Activated naive CD4-positive, alpha-beta T cell treated with Interleukin-2 at 50 U/mL for 16 hours (primary cell): ENCODE measurements at places on chromosomes 3 and 15.

GRCh38 chr15:100903168-100903554 is 16.0 kb upstream of the LRRK1 start:
- no peak for DNase-seq

DNA sequence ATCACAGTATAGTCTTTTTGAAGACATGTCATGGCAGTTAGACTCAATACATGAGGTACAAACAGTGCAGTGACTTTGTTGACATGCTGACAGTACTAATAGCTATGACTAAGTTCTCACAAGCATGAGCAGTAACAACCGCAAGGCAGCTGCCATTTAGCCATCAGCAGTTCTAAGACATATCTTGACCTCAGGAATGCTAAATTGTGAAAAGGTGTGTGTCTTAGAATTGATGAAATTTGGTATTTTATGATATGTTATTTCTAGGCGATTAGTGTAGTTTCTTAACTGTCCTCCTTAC is 60.7 kb upstream of the FURIN start:
- DNase-seq: no peak

DNA sequence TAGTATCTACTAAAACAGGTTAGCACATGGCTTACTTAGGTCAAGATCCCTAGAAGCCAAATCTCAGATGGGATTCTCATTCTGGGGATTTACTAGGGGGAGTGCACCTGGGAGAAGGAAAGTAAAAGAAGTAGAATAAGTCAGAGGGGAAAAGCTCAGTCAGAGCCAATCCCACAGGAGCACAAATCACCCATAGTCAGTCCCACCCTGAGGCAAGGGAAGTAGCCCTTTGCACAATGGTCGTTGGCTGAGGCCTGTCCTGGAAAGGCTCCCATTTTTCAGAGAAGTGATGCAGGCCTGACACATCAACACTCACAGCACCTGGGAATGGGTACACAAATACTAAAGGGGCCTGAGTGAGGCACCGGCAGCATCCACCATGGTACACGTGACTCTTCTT is 39.8 kb downstream of the SST start:
- no peak for DNase-seq

DNA sequence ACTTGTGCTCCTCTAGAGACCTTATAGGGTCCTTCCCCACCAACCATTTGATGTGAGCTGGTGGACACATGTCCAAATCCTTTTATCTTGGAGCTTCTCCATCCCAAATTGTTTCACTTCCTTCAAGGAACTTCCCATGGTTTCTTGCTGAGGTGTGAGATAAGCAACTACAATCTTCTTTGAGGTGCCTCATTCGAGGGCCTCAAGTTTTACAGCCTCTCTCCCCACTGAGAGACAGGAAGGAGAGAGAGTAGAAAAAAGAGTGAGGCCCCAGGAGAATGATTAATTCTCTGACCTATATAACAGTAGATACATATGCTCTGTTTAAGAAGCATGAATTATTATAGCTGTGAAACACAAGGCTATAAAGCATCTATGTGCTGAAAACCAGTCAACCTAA is 70.5 kb downstream of the SUMF1 start:
- DNase-seq: no peak

GRCh38 chr3:74267588-74268184 is 346.8 kb downstream of the CNTN3 start:
- no peak for DNase-seq

- DNase-seq: no peak
Measured at GRCh38 chr3:112303764-112304325, 9.8 kb upstream of the SLC9C1 start.

GRCh38 chr3:74314696-74315095 is 299.8 kb downstream of the CNTN3 start:
- DNase-seq: no peak

DNA sequence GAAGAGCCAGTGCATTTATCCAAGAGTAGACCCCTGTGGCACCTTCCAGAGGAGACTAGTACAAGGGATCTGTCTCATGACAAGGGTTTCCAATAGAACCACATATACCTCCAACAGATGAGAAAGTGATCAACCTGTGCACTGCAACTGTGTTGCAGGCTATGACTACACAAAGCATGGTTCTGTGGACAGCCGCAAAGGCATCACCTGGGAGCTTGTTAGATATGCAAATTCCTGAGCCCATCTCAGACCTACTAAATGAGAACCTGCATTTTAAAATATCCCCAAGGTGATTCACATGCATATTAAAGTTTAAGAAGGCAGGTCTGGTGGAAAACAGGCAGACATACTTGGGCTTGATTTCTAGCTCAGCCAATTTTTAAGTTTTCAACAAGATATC is 368.7 kb downstream of the FOXP1 start:
- no peak for DNase-seq

DNA sequence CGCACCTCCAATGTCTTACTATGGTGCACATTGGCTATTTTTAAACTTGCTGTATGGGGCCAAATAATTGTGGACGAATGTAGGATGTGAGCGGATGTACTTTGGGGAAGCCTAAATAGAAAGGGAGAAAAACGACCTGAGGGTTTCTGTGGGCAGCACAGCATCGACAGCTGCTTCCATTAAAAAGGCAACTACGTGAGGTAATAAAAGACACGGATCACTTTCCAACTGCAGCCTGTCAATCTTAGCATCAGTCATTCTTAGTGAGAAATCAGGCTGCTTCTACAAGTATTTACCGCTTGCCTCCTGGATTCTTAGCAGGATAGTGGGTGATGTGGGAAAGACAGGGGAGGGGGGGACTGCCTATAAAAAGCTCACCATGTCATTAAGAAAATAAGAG is 186.7 kb upstream of the SLC2A2 start:
- no peak for DNase-seq

- no peak for DNase-seq
Measured at GRCh38 chr3:38608961-38609360, 40.5 kb downstream of the SCN5A start.

- peak; percentile 54 for DNase-seq
Measured at GRCh38 chr3:150763841-150764483, 993 bp upstream of the SIAH2 start.

GRCh38 chr15:36332301-36332700 is 247.1 kb upstream of the CDIN1 start:
- no peak for DNase-seq

- peak; percentile 58 for DNase-seq
Measured at GRCh38 chr3:15629860-15630597, 28.5 kb downstream of the BTD start.

DNA sequence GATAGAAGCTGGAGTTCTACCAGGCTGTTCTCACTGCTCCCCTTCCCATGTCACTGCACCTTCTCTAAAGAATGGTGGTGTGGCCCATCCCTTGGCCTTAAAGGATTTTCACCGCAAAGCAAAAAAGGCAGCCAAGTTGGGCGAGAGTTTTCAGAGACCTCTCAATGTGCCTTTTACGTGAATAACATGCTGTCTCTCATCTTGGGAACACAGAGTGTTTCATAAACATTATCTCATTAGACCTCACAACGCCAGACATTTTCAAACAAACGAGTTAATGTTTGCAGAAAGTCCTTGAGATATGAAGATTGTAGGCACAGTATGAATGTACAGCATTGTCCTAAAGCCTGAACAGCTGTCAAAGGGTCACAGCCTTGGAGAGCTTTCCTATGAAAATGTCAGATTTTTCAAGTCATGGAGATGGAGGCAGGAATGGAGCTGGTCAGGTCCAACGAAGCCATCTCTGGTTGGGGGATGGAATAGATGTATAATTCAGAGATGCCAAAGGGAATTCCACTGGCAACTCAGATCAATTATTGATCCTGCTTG is 21.3 kb downstream of the TM4SF1 start:
- DNase-seq: no peak

- no peak for DNase-seq
Measured at GRCh38 chr3:150407051-150407807, 869 bp upstream of the TSC22D2 start.

DNA sequence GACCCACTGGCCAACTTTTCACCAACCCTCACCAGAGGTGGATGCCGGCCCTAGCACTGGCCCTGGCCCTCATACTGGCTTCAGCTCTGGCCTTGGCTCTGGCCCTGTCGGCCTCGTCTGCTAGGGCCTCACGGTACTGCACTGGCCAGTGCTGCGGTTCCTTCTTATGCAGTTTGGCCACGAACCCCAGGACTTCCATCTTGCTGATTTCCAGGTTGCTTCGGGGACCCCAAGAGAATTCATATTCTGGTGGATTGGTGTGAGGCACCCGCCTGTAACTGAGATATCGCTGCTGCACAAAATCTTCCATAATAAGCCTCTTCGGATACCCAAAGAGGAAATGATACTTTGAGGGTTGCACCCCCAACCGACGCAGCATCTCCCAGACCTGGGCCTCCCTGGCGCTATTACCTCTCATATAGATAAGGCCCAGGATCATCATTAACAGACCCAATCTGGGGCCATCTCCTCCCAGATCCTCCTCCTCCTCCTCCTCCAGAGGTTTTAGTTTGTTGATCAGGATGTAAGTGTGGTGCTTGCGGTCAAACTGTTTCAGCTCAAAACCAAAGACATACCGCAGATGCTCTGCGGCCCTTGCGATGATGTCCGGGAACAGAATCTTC is 883 bp downstream of the MAGEF1 start:
- DNase-seq: peak; percentile 17

DNA sequence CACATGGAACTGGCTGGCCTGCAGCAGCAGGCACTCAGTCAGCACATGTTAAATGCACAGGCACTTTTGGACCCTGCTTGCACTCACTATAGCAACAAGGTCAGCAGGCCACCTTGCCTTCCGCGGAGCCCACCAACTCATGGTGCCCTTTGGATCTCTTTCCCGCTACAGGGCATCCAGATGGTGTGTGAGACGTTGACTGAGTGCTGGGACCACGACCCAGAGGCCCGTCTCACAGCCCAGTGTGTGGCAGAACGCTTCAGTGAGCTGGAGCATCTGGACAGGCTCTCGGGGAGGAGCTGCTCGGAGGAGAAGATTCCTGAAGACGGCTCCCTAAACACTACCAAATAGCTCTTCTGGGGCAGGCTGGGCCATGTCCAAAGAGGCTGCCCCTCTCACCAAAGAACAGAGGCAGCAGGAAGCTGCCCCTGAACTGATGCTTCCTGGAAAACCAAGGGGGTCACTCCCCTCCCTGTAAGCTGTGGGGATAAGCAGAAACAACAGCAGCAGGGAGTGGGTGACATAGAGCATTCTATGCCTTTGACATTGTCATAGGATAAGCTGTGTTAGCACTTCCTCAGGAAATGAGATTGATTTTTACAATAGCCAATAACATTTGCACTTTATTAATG is 85.0 kb downstream of the TGFBR2 start:
- no peak for DNase-seq

- DNase-seq: no peak
Measured at GRCh38 chr3:30904996-30905395, 10.5 kb upstream of the GADL1 start.

- no peak for DNase-seq
Measured at GRCh38 chr3:196193133-196193735, 18.0 kb downstream of the ZDHHC19 start.

DNA sequence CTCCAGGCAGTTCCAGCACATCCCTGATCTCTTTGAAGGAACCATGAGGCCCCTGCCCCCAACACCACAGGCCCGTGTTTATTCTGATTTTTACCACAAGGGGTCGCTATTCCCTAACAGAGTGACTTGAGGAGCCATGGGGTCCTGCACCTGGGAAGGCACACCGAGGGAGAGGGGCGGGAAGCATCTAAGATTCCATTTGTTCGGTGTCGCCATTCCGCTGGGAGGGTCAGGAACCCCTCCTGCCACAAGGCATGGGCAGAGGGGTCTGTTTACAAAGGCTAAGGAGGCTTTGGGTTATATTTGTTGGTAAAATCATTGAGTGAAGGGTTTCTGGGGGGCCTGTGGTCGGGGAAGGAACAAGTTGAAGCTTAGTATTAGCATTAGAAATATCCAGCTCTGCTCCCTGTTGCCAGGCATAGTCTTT is 77.1 kb downstream of the WDR76 start:
- DNase-seq: peak; percentile 47

- no peak for DNase-seq
Measured at GRCh38 chr3:183151821-183152351, 10.6 kb downstream of the LAMP3 start.

GRCh38 chr15:97473627-97474026 is 486.9 kb upstream of the ARRDC4 start:
- no peak for DNase-seq

GRCh38 chr3:15654127-15654526 is 52.6 kb downstream of the BTD start:
- DNase-seq: no peak

DNA sequence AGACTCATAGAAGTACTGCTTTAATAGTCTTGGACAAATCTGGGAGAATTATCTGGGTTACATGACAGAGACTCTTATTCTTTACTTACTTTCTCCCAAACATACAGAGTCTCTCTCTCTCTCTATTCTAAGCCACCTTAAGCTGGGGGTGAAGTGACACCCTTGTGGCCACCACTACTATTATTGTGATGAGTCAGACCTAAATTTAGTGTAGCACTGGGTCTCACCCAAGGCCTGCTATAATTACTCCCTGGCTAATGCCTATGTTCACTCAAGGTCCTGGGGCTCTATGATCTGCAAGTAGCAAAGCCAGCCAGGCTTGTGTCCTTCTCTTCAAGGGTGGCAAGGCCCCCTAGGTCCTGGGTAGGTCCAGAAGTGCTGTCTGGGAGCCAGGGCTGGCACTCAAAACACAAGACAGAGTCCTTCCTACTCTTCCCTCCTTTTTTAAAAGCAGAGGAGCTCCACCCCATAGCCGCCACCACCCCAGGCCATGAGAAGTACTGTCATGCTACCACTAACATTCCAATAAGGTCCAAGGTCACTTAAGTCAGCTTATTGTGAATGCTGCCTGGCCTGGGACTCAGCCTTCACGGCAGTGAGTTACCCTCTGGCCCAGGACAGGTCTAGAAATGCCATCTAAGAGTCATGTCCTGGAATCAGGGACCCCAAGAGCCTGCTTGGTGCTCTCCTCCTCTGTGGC is 183.6 kb downstream of the POLQ start:
- no peak for DNase-seq

GRCh38 chr3:129001806-129002572 is 885 bp downstream of the EFCC1 start:
- DNase-seq: peak; percentile 29

GRCh38 chr3:27681249-27681748 is 40.8 kb downstream of the EOMES start:
- no peak for DNase-seq

DNA sequence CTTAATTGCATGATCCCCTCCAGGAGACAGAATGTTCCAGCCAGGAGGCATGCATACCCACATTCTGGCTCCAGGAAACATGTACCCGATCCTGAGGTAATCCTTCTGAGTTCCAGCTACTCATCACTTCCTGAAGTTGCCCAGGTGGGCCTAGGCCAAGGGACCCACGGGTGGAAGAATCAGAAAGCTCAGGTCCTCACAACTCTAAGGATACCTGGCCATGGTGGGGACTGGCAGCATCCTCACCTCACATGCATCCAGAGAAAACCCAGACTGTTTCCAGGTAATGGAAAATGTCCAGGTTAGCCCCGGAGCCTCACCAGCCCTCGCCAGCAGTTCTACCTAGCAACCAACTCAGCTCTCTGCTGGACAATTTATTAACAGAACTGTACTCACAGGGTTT is 78.2 kb downstream of the DAPK2 start:
- DNase-seq: no peak

DNA sequence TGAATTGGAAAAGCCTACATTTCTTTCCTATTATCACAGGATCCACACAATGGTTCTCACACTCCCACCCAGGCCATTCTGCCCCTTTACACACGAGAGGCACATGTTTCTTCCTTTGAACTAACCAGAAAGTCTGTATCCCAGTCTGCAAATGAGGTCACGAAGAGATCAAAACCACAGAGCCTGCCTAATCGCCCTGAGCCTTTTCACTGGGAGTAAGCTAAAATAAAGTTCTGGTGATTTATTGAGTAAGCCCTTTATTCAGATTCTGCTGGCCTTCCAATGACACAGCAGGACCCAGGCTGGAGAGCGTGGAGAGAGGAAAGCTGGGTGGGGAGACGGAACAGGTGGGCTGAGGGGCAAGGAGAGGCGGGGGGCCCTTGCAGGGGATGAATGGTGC is 78.7 kb downstream of the ATP1B3 start:
- DNase-seq: no peak
